Upper lobe of left lung (tissue), 6 donors: ENCODE measurements at places on chromosomes 12 and 14.
A peak's percentile ranks its signal among the peaks of the same experiment; 100 is the strongest.

GRCh38 chr12:132218915-132219314, 74.7 kb downstream of the NOC4L start:
- DNase-seq: no peak

DNA sequence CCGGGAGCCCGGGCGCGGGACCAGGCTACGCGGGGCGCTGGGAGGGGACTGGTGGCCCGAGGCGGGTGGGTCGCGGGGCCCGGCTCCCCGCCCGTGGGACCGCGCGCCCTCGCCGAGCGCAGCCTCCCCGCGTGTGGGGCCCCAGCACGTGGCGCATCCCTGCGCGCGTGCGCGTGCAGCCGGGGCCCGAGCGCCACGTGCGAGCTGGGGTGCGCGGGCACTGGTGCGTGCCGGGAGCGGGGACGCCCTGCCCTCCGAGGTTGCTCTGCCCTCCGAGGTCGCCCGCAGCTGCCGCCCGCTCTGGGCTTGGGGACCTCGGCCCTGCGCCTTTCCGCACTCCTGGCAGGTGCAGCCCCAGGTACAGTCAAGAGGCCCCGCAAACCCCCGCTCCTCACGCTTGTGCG, 365 bp upstream of the CCDC88C start:
- DNase-seq: peak; percentile 93

GRCh38 chr12:94308612-94309011, 151.1 kb downstream of the CEP83 start:
- DNase-seq: no peak

- no peak for DNase-seq
Measured at GRCh38 chr12:19485240-19485639, 45.9 kb downstream of the AEBP2 start.

GRCh38 chr12:95303476-95303875, 85.9 kb downstream of the VEZT start:
- DNase-seq: no peak

DNA sequence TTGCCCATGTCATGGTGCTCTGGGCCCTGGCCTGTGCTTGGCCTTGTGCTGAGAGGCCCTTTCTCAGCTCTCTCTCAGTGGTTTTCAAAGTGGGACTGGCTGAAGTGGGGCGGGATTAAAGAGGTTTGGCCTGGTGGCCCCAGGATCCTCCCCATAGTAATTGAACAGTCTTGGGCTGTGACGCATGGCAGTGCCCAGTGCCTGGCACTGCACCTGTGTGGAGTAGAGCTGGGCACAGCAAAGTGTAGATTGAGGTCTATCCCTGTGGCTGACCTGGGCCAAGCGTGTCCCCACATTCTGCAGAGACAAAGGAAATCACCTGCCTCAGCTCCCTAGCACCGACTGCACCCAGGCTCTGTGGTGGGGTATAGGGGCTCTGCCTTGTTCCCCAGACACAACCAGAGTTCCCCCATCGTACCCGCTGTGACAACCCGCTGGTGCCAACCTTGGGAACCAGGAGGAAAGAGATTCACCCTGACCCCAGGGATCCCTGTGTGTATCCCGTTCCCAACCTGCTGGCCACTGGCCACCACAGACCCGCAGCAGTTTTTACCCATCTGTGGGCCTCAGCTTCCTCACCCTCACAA, 9.9 kb upstream of the CYP46A1 start:
- no peak for DNase-seq

- no peak for DNase-seq
Measured at GRCh38 chr12:8069582-8069981, 3.4 kb upstream of the C3AR1 start.

DNA sequence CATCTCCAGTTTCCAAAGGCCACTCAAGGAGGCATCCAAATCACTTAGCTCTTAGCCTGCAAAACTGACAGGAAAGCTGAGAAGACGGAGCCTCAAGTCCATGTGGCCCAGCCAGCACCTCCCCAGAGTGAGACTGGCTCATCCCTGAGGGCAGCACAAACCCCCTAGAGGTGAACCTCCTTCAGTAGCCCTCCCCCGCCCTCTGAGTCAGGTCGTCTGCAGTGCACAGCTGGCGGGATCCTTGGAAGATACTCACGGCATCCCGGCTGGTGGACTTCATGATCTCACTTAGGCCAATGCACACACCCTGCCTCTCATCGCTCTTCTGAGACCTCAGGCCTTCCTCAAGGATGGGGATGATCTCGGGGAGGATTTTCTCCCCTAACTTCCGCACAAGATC, 24.1 kb upstream of the RAB35 start:
- DNase-seq: no peak

DNA sequence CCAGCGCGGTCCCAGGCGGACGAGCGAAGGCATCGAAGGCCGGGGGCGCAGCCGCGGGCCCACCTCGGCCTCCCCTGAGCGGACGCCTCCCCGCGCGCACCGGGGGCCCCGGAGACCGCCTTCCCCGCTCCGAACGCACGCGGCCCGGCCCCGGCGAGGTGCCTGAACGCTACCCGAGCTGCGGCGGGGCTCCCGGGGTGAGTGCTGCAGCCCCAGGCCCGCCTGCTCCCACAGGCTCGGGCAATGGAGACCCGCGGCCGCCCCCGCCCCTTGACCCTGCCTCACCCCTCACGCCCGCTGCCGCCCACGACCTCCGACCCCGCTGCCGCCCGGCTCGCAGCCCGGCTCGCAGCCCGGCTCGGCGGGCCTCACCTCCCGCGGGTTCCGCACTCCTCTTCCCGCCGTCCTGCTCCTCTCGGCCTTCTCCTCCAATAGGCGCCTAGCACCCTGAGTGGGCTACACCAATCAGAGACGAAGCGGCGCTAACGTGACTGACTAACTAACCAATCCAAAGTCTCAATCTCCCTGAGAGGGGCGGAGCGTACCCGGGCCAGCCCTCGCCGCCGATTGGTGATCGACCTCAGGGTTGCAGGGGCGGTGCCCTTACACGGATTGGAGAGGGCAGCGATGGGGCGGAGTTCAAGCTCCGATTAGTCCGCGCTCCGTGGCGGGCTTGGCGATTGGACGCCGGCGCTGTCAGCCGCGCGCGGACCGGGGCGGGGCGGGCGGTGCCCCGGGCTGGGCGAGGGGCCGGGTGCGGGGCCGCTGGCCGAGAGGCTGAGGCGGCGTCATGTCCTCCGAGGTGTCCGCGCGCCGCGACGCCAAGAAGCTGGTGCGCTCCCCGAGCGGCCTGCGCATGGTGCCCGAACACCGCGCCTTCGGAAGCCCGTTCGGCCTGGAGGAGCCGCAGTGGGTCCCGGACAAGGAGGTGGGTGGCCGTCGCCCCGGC, at the start of the genes XRCC3 and ZFYVE21:
Gene XRCC3 (minus strand): TSS at position 400 of the 949 bp plus-strand sequence. CDS start 4,364 bp downstream, outside the sequence.
Gene ZFYVE21 (plus strand): TSS at position 759 of the 949 bp plus-strand sequence. CDS start 32 bp downstream, at position 791.
- peak; percentile 100 for DNase-seq

GRCh38 chr12:104668274-104668718, 211.5 kb downstream of the CHST11 start:
- no peak for DNase-seq

GRCh38 chr14:50542941-50543418, 10.6 kb upstream of the MAP4K5 start:
- peak; percentile 60 for DNase-seq
